ENCODE measurements at places on chromosomes 7 and 10.

- no peak for DNase-seq
Measured at GRCh38 chr10:106384496-106384895, 780.0 kb downstream of the SORCS1 start.

- DNase-seq, result no peak
Measured at GRCh38 chr7:44541028-44541869, at the start of gene NPC1L1. NPC1L1 (minus strand) TSS chr7:44541330; CDS start chr7:44541259, 71 bp downstream.

DNA sequence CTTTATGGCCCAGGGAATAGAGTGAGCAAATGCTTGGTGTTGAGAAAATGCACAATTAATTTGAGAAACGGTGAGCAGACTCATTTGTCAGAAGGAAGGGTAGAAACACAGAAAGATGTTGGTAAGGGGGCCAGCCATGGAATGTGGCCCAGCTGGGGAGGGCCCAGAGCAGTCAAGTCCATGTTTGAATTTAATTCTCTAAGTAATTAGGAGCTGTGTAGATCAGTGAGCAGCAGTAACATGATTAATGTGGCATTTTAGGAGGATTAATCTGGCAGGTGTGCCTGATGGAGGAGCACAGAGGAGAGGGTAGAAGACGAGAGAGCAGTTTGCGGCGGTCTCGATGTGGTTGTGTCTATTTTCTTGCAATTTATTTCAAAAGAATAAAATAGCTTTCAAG, 218.7 kb downstream of the FRMD4A start:
- DNase-seq, result no peak

GRCh38 chr7:158268816-158269535, 318.6 kb downstream of the PTPRN2 start:
- no peak for DNase-seq

- DNase-seq, result no peak
Measured at GRCh38 chr10:4809156-4809555, 16.9 kb upstream of the AKR1E2 start.

- no peak for DNase-seq
Measured at GRCh38 chr7:30549931-30550493, 44.7 kb upstream of the GARS1 start.

- no peak for DNase-seq
Measured at GRCh38 chr7:31327071-31327470, 13.5 kb downstream of the NEUROD6 start.

DNA sequence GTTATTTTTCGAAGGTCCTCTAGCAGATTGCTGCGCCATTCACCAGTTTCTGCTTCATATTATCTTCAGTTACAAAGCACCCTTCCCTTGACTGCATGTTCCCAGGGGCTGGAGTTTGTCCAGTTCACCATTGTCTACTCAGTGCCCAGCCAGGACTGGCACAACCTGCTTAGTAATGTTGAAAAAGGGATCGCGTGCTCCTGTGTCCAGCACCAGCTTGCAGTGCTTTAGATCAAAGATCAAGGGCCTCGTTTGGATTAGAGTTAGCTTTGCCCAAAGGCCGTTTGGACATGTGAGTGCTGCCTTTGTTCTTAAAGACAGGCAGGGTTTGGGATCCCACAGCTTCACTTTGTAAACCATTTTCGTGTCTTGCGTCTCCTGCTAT, 867 bp downstream of the ATP6V0E2 start:
- no peak for DNase-seq

DNA sequence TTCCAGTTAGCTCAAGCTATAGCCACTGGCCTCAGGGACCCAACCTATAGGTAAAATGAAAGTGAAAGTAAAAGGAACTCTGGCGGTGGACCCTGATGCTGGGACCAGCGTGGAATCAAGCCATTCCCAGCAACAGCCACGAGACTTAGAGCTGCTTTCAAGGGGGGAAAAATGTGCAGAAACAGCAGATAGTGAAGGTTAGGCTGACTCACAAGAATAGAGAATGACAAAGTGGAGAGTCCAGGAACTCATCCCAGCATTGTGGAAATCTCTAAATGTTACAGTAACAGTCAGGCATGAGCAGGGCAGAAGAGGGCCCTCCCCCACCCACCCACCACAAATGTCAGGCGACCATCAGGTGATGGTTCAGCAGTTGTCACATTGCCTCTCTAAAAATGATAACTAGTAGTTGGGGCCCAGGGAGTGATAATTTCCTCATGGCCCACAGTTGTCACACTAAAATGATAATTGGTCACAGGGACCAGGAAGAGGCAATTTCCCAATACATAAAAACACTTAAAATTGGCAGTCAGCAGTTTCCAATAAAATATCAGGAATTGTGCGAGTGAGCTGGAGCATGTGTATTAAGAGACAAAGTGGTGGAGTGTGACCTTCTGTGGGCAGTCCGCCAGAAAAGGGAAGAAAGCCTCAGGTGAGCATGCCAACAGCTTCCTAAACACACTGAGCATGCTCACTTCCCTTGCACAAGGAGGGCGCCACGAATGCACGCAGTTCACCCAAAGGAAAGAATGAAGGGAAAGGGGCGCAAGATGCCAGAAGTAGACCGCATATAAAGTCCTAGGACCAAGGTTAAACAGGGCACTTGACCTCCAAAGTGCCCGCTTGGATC, 129.8 kb upstream of the PPP1R3A start:
- no peak for DNase-seq

GRCh38 chr7:96111405-96111804, 210.5 kb downstream of the SLC25A13 start:
- no peak for DNase-seq

DNA sequence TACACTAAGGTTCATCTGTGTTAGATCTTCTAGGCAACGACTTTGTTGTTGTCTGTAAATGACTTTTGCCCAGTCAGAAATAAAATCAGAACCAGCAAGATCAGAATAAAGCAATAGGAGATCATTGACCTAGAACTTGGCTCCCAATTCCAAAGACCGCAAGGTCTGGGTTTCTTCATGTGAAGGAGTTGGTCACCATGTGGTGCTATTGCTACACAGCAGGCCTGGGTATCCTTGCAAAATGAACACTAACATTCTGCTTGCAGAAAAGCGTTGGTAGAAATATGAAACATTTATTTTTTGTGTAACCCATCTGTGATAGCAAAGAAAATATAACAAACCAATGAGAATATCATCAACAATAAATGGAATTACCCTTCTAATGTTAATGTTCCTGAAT, 831.0 kb downstream of the NXPH1 start:
- DNase-seq, result no peak

DNA sequence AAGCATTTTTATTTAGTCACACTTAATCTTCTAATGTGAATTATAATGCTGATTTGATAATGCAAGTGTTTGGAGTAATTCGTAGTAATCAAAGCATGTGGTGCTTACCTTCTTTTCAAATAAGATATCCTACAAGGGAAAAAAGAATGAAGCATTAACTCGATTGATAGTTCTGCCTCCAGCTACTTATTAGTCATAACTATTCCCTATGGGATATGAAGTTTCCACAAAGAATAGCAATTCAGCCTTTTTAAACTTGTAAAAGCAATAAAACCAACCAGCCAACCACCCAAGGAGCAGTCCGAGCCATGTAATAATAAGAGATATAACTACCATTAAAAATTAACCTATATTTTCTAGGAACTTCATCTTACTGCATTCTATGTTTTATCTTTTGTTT, 11.6 kb downstream of the COL28A1 start:
- no peak for DNase-seq

DNA sequence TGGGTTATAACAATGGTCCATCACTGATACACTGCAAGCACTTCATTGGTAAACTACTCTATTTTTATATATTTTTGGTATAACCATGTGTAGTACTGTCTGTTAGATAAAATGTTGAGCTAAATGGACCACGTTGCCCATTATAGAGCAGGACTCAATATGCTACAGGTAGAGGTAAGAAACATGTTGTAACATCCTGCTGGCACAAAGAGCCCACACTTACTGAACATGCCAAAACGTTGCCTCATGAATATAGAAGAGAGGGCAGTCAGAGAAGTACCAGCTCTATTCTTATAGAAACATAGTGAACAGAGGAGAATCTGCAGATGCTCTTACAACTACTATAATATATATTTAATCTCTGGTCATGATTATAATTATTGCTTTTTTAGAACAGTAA, 18.4 kb upstream of the MET start:
- DNase-seq, result no peak

GRCh38 chr7:13551503-13551902, 438.0 kb downstream of the ETV1 start:
- DNase-seq, result no peak

DNA sequence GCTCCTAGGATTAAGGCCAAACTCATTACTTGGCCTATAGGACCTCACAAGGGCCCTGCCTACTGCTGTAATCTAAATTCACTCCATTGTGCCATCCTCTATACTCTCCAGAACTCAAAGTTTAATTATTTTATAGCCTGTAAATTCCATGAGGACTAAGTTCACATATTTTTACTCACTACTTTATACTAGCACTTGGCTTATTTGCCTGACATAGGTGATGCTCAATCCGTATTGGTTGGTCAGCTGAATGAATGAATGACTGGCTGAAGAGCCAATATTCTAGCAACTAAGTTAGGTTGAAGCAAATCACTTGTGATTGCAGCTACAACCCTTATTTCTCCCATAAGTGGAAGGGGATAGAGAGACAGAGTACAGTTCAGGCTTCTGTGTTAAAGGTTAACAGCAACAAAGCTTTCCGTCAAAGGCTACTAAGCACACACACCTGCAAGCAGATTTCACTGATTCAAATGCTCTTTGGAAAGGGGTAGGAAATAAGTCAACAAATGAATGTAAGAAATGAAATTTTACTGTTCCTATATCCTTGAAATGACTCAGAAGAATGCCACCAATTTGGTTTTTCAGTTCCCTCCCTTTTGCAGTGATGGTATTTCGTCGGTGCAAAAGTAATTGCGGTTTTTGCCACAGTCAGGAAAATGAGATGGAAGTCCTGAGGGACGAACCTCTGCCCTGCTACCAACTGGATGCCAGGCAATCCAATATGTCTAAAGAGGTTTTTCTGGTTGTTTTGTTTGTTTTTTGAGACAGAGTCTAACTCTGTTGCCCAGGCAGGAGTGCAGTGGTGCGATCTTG, 120.7 kb downstream of the COL28A1 start:
- no peak for DNase-seq

DNA sequence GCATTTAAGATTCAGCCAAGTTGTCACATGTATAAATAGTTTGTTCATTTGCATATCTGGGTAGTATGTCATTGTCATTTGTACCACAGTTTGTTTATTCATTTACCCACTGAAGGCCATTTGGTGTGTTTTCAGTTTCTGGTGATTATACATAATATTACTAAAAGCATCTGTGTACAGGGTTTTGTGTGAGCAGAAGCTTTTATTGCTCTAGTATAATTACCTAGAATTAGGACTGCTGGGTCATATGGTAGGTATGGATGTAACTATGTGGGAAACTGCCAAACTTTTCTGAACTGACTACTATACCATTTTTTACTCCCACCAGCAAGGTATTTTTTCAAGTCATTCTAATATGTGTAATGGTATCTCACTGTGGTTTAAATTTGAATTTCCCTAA, 584.0 kb upstream of the GHITM start:
- no peak for DNase-seq

DNA sequence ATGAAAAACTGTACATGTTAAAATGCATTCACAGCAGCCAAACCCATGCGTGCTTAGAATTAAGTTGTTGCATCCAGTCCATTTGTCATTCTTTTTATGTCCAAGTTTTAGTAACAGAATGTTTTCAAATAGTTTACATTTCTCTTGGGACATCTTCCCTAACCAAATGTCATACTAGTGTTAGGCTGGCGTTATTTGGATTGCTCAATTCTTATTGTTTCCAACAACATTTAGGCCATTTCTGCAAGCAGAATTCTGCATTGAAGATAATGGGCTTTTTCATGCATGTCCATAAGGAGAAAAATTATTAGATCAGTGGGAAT, 203.0 kb downstream of the HIBADH start:
- no peak for DNase-seq

- no peak for DNase-seq
Measured at GRCh38 chr10:47397256-47397655, 13.2 kb upstream of the ZNF488 start.

DNA sequence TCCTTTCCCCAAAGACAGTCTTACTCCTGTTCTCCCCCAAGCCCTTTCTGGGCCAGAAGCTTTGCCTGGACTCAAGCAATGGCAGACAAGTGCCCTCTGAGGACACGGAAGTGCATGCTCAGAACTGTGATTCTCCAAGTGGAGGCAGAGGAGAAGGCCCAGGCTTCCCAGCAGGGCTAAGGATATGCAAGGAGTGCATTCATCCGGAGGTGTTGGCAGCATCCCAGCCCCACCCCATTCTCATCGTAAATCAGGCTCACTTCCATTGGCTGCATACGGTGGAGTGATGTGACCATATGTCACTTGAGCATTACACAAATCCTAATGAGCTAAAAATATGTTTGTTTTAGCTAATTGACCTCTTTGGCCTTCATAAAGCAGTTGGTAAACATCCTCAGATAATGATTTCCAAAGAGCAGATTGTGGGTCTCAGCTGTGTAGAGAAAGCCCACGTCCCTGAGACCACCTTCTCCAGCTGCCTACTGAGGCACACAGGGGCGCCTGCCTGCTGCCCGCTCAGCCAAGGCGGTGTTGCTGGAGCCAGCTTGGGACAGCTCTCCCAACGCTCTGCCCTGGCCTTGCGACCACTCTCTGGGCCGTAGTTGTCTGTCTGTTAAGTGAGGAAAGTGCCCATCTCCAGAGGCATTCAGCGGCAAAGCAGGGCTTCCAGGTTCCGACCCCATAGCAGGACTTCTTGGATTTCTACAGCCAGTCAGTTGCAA, 1.4 kb upstream of the RBP3 start:
- DNase-seq, result no peak

DNA sequence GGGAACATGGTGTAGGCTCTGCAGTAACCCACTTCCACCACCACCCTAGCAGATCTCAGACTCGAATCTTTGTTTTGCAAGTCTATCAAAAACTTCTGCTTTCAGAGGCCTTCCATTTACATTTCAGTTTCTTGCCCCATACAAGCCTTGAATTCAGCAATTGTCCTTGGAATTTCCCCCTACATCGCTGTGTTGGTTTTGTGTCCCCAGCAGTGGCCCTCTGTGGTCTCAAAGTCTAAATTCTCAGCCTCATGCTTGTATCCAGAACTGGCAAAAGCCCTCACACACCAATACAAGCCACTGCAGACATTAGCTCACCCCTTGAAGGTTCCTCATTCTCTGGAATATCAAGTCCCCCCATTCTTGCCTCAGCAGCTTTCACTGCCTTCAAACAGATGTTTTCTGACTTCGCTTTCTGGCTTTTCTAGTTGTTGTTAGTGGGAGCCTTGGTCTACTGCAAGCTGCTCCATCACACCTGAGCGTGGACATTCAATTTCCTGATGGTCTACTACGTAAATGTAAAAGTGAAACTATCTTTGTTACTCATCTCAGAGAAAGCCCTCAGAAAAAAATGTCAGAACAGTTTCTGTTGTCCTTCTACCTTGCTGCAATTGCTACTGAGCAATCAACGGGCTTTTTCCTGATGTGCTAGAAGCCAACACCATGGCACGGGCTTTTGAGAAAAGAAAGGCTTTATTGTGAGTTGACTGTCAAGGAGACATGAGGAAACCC, 1.8 kb upstream of the NUB1 start:
- DNase-seq, result no peak

DNA sequence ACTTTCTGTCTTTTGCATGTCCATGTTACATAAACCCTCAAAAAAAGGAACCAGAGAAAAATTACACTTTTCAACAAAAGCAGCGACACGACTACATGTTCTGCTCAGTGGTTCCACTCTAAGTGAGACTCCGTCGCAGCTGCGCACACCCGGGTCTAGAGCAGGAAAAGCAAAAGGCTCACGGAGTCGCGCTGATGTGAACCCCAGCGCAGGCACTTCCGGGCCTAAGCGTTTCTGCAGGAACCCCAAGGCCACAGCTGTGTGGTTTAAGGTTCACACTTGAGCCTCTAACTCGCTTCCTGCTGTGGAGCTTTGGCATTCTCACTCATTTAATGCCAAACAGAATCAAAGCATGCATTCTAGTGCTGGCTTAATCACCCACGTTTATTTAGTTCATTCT, 240.3 kb downstream of the DNAJB6 start:
- DNase-seq, result no peak
